Stromal cell of bone marrow (primary cell): ENCODE measurements at places on chromosomes 4 and X.

DNA sequence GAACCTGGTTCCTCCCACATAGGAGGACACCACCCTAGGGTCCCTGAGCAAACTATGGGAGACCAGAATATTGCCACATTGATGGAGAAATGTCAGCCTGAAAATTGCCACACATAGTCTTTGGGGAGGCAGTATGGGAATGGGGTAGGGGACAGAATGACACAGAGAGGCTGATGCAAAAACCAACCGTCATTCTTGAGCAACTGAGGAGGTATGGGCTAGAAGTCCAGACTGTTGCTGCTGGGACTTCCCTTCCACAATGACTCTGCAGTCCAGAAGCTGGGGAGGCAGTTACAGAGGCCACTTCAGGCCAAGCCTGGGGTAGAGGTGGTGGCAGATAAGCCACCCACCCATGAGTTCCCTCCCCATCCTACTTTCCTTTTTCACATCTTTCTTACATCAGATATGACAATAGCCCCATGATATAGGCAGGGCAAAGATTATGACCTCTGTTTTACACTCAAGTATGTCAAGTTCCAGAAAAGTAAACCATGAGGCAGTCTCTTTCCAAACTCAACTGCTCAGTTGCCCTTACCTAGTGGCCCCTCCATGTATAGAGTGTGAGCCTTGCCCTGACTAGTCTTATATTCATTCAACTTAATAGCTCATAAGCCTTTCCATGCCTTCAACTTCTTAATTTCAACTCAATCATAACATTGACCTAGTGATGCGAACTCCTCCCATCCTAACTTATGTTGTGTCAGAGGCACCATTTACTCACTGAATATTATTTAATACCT, 41.7 kb downstream of the VSIG4 start:
- DNase-seq = no peak

- no peak for DNase-seq
Measured at GRCh38 chrX:14939644-14940043, 66.4 kb downstream of the MOSPD2 start.

DNA sequence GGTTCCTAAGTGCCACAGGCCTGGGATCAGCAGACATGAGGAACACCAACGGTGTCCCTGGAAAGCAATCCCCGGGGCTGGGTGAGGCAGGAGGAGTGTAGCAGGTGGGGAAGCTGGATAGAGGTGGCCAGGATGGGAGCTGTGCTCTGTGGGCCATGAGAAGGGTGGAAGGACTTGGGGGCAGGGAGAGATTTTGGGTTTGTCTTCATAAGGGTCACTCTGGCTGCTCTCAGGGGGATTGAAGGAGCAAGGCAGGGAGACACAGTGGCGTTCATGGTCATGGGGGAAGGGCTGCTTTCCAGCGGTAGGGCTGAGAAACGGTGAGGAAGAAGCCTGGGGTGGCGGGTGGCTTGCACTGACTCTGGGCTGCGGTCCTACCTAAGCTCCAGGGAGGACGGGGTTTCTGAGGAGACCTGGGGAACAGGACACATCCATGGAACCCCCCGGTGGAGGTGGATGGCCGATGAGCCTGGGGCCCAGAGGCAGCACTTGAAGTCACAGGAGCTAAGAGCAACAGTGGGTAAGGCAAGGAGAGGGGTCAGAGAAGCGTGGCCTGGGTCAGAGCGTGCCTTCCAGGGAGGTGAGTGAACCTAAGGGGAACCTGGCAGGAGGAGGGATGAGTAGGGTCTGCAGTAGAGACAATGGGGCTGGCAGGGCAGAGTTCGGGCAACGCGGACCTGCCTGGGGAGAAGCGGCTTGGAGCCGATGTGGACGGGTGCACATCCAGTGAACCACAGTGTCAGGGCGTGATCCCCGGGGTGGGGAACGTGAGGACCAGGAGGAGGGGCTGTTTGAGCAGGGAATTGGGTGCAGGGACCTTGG, 12.4 kb upstream of the CTBP1 start:
- no peak for DNase-seq

DNA sequence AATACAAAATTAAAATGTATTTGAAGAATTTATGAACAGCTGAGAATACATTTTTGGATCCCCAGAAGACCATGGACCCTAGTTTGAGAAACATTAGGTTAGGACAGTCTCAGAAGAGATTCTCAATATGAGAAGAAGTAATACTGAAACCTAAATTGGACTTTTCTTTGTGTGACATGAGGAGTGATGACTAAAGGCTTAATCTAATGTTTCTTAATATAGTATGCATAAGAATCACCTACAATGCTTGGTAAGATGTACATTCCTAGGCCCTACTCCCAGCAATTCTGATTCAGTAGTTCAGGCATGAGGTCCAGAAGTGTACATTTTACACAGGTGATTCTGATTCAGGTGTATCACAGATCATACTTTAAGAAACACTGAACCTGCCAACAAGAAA, 31.6 kb upstream of the HUWE1 start:
- DNase-seq = no peak

DNA sequence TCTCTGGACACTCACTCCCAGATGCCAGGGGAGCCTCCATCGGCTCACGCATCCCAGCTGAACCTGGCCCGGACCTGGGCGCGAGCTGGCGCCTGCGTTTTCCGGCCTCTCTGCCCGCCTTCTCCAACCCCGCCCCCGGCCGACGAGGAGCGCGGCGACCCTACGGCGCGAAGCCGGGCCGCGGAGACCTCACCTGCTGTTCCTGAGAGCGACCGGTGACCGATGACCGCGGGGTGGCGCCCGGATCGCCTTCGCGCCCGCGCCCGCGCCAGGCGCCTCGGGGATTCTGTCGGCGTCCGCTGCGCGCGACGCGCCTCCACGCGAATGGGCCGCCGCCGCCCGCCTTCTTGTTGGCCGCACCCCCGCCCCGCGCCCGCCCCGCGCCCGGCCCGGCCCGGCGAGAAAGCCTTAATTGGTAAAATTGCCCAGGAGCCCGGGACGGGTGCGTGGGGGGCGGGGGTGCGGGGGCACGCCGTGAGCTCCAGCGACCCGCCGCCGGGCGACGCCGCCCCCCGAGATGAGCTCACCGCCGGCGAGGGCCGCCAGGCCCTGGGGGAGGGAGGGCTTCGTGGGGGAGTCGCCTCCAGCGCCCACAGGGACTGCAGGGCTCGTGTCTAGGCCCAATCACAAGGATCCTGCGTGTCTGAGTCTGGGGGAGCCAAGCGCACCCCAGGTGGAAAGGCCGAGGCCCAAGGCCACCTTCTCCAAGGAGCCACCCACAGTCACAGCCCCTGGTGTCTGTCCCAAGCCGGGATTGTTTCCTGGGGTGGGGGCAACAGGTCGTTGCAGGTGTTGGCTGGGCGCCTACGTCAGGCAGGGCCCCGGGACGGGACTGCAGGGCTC, at the start of gene FLNA:
Gene FLNA, minus strand, starts transcription at position 322 of the 843 bp plus-strand sequence. CDS start 3,389 bp downstream, outside the sequence.
- DNase-seq = no peak

DNA sequence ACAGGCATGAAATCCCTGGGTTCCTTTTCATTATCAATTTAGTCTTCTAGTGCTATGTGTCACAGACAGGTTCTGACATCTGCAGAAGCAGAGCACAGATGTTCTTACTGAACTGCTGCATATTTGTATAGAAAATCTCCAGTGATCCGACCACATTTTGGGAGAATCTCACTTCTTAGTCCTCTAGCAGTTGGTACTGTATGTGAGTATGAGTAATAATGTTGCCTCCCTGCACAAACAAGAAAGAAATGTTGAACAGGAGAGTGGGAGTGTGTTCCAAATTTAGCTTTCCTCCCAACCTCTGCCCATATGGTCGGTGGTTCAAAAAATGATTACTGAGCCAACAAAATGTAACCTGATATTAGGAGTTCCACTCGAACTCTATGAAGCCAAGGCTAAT, 165.3 kb upstream of the GPC4 start:
- DNase-seq = no peak

GRCh38 chr4:41142376-41143310, 71.7 kb downstream of the APBB2 start:
- no peak for DNase-seq

DNA sequence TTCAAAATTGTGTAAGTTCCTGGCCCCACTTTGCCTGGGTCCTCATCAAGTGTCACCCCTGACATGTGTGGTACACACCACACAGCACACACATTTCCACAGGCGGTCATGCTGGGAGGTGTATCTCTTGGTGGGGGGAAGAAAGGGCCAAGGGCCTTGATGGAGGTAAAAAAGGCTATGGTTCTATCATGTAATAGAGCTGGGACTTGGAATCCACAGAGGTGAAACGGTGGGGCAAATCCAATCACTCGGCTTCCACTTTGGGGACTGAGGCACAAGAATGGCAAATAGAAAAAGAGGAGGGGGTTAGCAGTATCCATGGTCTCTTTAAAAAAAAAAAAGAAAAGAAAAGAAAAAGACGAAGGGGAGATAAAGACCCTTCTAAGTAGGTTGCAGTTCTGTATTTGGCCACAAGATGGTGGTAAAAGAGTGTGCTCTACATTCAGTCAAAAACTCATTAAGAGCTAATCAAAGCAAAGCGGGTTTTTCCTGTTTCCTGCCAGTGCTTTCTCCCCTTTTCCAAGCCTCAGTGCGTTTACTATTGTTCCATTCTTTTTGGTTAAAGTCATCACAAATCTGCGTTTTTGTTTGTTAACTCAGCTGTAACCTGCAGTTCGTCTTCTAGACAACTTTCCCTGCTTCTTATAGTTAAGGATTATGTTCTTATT, 37.0 kb upstream of the ATP6AP2 start:
- DNase-seq = no peak

DNA sequence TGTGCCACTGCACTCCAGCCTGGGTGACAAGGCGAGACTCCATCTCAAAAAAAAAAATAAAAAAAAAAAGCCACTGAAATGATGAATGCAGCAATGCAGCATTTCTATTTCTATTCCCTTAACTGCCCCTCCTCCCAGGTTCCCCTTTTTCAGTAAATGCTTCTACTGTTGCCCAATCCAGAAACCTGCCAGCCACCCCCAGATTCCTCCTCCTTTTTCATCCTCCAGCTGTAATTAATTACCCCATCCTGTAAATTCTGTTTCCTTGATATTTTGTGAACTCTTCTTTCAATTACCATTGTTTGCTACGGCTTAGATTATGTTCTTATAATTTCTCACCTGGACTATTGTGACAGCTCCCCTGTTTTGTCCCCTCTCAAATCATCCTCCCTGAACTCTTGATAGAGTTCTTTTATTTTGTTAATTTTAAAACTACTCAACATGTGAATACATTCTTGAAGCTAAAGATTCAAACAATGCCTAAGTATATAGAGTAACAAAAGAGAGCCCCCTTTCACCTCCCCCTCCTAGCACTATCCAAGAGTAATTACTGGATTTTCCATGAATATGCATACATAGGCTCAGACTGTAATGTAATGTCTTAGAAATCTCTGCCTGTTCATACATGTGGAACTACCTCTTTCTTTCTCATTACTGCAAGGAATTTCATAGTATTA, 140.6 kb upstream of the GPC4 start:
- no peak for DNase-seq

- DNase-seq = no peak
Measured at GRCh38 chr4:101833480-101833879, 43.0 kb downstream of the BANK1 start.

GRCh38 chrX:13732246-13733067, 2.0 kb downstream of the TRAPPC2 start:
- DNase-seq = no peak

DNA sequence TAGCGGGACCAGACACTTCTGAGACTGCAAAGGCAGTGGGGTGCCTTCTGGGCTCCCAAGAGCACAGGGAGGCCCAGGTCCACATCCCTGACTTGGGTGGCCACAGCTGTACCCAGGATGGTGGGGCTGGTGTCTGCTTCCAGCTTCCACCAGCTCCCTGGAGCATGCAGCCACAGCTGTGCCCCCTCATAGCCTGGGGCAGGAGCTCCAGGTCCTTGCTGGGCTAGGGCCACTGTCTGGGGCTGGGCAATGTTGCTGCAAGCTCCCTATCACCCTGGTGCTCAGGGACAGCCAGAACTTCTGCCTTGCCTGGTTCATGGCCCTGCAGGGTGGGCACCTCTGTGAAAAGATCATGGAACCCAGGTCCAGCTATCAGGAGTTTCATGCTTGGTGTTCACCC, 673.9 kb downstream of the SH3BGRL start:
- no peak for DNase-seq

- no peak for DNase-seq
Measured at GRCh38 chrX:23890933-23891332, 16.8 kb downstream of the APOO start.

GRCh38 chr4:118206627-118207026, 146.2 kb downstream of the PRSS12 start:
- peak; percentile 20 for DNase-seq

DNA sequence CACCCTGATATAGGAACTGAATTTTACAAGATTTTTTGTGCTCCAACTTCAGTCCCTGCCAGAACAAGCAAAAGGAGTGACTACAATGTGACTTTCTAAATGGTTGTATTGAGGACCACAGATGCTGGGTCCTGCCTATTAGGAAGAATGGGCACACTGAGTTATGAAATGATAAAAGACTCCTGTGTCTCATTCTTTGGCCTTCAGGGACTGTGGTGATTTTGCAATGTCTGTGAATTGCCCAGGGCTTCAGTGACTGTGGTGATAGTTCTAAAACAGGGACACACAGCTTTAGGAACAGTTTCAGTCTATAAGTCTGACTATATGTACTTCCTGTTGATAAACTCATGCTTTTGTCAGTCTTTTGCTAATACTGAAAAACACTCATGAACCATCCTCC, 210.2 kb downstream of the DMD start:
- no peak for DNase-seq

GRCh38 chr4:184306949-184307348, 89.3 kb upstream of the ENPP6 start:
- DNase-seq = peak; percentile 23

- no peak for DNase-seq
Measured at GRCh38 chr4:121070274-121070673, 2.1 kb downstream of the NDNF start.

- DNase-seq = no peak
Measured at GRCh38 chr4:186096681-186097165, 7.8 kb upstream of the FAM149A start.

DNA sequence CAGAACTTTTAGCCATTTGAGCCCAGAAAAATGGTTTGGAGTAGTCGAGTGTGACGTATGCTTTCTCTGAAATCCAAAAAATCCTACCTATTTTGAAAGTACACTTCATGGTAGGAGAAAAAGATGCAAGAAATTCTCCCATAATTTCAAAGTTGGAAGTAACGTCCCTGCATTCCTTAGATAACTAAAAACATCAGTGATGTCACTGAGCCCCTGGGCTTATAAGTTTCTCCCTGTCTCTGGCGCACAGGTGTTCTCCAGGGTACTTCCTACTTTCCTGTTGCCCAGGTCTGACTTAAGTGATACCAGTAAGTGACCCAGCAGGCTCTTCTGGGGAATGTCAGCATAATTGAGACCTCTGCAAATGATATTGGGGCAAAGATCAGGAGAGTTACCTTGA, 90.5 kb upstream of the WDR1 start:
- no peak for DNase-seq

DNA sequence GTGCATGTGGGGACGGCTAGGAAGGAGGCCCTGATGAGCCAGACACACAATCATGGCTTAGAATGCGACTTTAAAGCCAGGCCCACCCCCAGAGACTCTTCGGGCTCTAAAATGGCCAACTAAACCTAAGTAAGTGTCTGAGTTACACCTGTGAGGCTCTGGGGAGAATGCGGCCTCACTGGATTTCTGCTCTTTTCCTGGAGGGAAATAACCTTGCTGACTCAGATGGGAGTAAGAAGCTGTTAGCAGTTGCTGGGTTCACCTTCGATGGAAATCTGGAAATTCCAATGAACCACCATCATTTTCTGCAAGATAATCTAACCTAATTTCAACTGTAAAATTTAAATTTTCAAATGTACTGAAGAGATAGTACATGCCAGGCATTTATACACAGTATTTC, 97.6 kb upstream of the MAML3 start:
- DNase-seq = no peak

- no peak for DNase-seq
Measured at GRCh38 chrX:37912304-37912703, 64.9 kb upstream of the DYNLT3 start.
